Fibroblast of skin of back (primary cell): ENCODE measurements at places on chromosomes 16 and 17.
A peak's percentile ranks its signal among the peaks of the same experiment; 100 is the strongest.

DNA sequence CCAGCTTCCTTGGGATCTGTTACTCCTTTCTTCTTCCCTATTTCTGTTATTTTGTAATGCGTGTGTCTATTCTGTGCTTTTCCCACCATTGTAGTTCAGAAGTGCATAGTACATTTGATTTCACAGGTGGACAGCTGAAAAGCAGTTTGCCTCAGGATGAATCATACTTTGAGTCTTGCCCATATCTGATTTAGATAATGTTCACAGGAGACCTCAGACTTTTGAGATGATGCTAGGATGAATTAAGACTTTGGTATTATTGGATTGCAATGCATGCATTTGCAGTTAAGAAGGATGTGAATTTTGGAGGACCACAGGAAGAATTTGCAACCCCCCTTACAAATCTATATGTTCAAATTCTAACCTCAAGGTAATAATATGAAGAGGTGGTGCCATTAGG is 769.6 kb downstream of the CDH11 start:
- peak; percentile 17 for DNase-seq

- no peak for DNase-seq
These were observed 847 bp downstream of the ZDHHC7 start for GRCh38 chr16:85010446-85010930.

- DNase-seq = no peak
These were observed 564.5 kb downstream of the CDH8 start for GRCh38 chr16:61471737-61472136.

GRCh38 chr17:55735731-55736405 is 13.2 kb upstream of the TMEM100 start:
- DNase-seq = peak; percentile 58

DNA sequence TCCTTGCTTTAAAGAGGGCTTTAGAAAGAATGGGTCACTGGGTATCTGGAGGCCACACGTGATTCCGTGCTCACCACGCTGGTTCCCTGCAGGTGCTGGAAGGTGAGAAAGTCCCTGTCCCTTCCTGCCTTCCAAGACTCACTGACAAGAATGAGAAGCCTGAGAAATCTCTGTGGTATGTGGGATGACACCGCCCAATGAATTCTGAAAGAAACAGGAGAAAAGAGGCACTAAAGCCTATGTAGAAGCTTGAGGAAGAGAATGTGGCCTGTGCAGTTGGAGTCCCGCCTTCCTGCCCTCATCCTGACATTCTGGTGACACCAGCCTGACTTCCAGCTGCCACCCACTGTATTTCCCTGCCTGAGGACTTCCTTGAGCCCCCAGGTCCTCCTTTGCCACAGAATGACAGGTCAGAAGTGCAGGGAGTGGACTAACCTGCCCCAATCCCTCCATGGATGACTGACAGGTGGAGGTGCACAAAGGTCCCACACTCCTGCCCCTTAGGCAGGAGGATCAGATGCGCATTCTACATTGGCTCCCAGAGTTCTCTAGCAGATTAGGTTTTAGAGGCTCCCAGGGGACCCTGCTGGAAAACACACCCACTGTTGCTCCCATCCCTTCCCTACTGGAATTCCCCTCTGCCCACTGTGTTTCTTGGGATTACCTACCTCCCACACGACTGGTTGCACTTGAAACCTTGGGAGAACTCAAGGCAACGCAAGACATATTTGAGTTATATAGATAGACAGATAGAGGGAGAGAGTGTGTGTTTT is 38.6 kb upstream of the TENT4B start:
- peak; percentile 24 for DNase-seq

DNA sequence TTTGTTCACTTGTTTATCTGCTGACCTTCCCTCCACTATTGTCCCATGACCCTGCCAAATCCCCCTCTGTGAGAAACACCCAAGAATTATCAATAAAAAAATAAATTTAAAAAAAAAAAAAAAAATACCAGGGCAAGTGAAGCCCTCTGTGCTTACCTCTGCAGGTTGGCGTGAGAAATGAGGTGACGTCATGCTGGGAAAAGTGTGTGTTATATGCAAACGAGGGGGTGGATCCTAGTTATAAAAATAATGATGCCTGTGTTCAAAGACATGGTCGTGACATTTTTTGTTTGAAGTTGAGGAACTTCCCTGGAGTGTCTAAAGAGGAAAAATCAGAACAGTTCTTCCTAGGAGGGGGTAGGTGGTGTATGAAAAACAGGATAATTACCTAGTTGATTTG is 20.2 kb downstream of the TMC7 start:
- DNase-seq = no peak

- DNase-seq = no peak
These were observed 35.5 kb upstream of the PSMD7 start for GRCh38 chr16:74261068-74261467.

- DNase-seq = peak; percentile 9
These were observed 48.0 kb upstream of the NDRG4 start for GRCh38 chr16:58451945-58452401.

DNA sequence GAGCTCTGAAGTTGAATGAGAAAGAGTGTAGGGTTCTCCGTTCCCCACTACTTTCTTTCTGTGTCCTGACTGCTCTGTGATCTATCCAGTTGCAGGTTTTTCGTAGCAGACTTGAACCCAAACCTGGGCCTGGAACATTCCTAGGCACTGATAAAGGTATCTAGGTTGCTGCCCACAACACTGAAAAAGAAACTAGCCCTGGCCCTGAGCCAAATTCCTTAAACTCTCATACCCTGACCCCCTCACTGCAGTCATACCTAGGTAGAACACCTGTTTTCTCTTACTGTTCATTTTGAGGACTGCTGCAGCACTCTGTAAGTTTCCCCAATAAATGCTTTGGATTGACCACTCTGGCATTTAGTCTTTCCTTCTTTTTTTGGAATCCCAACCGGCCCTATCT is 5.4 kb downstream of the HYDIN start:
- DNase-seq = no peak

DNA sequence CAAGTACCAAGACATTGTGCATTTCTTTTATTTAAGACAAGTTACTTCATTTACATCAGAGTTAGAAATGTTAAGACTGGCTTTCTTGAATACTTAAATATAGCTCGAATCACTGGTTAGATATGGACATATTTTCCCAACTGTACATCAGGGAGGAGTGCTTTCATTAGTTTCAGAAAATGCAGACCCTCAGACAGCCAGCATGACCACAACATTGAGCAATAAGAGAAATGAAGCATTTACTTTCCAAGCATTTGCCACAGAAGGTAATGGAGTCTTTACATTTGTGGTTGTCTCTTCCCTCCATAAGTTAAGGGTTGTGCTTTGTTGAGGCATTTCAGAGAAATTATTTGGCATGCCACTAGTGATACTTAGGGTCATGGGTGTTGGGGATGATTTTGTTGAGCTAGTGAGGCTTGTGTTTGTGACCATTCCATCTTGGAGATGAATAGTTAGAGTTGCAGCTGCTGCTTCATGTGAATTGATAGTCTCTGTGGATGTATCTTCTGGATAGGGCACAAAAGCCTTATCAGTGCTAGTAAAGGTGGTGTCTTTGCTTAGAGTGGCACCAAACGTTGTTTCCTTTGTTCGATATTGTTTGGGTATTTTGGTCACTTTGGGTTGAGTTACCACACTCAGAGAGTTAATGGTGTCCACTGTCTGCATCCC is 2.1 kb downstream of the OMG start:
- DNase-seq = no peak

DNA sequence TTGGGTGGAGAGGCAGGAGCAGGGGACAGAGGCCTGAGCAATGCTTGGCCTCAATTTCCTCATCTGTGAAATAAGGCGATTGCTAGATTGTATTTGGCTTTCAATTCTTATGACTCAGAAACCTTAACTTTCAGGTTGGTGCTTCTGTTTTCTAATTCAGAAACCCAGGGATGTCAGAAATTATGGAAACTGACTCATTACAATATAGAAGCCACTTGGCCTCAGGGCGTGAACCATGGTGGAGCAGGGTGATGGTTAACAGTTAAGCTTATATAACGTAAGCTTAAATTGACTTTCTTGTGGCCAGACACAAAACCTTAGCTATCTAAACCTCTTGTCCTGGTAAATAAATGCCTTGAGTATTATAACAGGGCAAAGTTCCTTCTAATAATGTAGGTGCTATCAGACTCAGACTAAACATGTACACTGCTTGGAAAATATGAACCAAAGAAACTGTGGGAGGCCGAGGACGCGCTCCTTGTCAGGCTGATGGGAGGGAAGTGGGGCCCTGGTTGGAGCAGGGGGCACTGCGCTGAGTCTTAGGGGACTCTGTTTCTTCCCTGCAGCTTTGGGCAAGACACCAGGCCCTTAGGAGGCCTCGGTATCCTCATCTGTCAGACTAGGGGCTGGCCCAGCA is 17.1 kb upstream of the SREBF1 start:
- no peak for DNase-seq

- no peak for DNase-seq
These were observed 207.6 kb downstream of the RAB11FIP4 start for GRCh38 chr17:31598921-31599571.

DNA sequence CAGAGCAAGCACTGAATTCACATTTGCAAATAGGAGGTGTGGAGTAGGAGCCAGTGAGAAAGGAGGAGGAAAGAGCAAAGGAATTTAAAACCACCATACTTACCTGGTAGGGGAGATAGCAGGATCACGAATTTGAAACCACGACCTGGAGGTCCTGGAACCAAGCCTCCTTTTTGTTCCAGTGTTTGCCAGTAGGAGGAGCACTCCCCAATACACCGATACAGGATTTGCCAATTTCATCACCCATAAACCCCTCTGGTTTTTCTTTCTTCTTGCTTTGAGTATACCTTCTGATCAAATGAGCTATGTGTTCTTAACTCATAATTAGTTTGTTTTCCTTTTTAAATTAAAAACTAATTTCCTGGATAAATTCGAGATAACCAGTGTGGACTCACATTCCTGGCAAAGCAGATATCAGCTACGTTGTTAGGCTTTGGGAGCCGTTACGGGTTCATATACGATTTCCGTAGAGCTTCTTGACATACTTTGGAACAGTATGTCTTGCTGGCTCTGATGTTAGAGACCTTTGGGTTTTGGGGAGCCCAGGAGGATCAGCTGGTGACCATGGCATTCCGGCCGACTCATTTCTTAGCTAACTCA is 22.7 kb downstream of the BCO1 start:
- no peak for DNase-seq

GRCh38 chr17:77884019-77884418 is 74.5 kb upstream of the TNRC6C start:
- peak; percentile 22 for DNase-seq

DNA sequence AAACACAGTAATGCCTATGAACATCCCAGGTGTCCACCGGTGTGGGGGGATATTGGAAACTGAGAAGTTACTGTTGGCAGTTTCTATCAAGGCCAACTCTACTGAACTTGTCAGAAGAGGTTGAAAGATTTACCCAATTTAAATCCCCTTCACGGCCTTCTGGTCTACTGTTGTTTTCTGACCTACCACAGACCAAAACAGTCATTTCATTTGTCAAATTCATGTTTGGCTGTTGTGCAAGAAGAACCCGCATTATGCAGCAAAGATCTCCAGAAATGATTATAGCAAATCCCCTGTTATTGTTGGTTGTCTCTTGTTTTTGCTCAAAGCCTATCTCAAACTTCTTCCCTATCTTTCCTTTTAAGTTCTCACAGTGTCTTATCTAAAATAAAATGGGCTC is 73.1 kb upstream of the MAF start:
- DNase-seq = no peak

GRCh38 chr17:27994586-27994985 is 47.9 kb upstream of the NLK start:
- DNase-seq = no peak

DNA sequence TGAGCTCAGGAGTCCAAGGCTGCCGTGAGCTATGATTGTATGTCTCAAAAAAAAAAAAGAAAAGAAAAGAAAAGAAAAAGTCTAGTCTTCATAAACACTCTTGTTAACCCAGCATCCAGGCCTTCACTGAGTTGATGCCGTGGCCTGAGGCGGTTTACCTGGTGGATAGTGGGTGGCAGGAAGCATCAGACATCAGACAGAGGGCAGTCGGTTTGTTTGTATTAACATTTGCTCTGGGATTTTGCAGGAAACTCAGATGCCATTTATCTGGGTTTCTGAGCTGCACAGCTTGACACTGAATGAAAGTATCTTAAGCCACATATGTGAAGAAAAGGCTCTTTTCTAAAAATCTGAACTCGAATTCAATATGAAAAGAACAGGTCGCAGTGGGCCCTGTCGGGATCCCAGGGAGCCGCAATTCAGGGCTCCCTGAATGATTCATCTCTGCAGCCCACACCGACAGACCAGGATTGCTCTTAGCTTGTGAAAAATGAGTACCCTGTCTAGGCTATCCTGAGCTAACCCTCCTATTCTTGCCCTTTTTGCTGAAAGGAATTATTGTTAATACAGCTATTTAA is 1.1 kb upstream of the DBNDD1 start:
- peak; percentile 22 for DNase-seq

GRCh38 chr16:30977502-30977901 is 7.5 kb upstream of the HSD3B7 start:
- DNase-seq = no peak

DNA sequence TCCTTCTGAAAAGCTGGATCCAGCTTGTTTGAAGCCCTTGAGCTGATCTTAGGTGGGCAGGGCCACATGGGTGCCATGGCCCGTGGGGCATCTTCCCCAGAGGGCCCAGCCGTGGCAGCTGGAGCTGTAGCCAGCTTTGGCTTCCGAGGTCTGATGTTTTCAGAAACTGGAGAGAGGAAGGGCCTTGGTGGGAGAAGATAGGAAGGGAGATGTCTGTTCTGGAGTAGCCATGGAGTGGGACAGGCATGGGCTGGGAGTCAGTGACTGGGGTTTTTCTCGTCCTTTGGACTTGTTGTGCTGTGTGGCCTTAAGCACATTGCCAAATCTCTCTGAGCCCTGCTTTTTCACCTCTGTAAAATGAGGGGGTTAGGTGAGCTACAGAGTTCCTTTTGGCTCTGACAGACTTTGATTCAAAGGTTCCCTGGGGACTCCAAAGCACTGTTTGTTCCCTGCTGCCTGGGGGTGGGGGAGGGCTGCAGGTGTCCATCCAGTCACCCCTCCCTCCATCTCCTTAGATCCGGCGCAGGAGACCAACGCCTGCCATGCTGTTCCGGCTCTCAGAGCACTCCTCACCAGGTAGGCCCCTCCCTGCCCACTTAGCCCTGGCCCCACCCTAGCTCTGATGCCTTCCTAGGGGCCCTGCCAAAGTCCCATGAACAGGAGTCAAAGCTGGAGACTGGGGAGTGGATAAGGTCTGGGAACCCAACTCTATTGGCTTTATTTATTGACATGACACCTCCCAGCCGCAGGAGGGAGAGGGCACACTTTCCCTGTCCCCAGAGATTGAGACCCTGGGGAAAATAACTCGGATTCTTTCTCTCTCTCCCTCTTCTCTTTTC is 2.1 kb downstream of the PPP1R1B start:
- DNase-seq = no peak

GRCh38 chr17:57370037-57370581 is 113.8 kb downstream of the MSI2 start:
- DNase-seq = peak; percentile 9
